ENCODE measurements at places on chromosomes 5 and 9.

DNA sequence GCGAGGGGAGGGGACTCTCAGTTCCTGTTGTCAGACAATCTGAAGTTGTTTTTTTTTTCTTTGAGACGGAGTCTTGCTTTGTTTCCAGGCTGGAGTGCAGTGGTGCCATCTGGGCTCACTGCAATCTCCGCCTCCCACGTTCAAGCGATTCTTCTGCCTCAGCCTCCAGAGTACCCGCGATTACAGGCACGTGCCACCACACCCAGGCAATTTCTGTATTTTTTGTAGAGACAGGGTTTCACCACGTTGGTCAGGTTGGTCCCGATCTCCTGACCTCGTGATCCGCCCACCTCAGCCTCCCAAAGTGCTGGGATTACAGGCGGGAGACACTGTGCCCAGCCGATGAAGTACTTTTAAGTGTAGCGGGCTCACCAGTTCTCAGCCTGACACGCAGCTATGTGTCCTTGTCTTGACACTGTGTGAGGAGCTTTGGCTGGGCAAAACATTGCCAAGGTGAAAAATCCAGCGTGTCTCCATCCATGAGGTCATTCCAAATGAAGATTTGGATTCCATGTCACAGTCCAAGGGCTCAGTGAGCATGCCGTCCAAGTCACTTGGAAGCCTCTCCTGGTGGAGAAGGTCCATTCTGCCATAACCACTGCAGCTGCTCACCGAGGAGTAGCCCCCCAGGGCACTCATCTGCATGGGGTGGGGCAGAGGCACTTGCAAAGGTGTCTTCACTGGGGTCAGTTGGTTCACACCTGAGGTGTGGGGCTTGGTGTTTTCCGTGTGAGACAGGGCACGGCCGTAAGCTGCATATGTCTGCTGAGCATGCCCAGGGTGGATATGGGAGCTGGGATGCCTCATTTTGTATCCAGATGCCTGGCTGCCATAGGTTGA lies 32.0 kb downstream of the OR2V1 start:
- DNase-seq: no peak

GRCh38 chr9:91245431-91246313 lies 116.0 kb downstream of the AUH start:
- no peak for DNase-seq

DNA sequence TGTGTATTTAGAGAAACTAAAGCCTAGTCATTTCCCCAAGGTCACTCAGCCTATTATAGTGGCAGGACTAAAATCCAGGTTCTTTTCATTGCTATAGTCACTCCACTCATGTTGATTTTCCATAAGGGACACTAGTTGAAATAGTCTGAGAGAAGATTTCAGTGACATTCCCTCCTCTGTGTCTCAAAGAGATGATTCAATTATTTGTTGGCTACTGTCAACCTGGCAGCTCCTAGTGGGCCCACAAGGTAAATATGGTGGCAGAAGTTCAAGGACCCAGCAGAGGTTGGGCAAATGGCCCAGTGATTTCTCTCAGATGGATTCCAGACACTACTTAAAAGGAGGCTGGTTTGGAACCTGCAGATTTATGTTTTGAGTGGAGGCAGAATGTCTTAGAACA lies 48.1 kb downstream of the G3BP1 start:
- no peak for DNase-seq

GRCh38 chr9:89631384-89631783 lies 26.6 kb downstream of the GADD45G start:
- DNase-seq: no peak

DNA sequence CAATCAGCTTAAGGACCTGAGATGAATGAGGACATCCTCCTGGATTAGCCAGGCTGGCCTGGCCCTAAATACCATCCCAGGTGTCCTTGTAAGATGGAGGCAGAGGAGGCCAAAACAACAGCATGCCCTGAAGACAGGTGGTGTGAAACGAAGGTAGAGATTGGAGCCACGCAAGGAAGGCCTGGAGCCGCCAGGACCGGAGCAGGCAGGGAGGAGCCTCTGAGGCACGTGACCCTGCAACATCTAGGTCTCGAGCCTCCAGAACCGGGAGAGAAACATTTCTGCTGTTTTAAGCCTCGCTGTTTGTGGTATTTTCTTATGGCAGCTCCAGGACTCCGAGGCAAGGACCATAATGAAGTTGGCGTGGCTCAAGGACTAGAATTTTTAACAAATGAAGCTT lies 9.7 kb upstream of the COL5A1 start:
- DNase-seq: no peak

DNA sequence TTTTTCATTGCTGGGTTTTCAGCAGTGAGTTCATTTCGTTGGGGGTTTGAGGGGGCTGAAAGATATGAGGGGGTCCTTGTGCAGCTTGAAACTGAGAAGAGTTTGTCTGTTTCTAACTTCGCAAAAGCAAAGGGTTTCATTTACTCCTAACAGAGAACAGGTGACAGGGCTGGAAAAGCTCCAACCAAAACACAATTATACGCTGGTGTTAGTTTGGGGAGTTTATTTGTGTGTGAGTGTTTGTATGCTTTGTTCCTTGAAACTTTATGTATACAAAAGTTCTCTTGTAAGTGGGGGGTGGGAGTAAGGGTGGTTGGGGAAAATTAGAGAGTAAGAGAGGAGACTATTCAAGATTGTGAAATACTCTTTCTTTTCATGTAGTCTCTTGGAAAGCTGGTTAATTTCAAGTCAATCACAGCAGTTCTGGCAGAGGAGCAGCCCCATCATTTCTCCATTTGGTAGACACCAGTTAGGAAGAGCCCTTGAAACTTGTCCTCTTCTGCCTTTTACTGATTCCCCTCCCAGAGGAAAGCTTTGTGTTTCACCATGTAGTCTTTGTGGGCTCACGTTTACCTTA lies 881 bp downstream of the TNFAIP8 start:
- no peak for DNase-seq

DNA sequence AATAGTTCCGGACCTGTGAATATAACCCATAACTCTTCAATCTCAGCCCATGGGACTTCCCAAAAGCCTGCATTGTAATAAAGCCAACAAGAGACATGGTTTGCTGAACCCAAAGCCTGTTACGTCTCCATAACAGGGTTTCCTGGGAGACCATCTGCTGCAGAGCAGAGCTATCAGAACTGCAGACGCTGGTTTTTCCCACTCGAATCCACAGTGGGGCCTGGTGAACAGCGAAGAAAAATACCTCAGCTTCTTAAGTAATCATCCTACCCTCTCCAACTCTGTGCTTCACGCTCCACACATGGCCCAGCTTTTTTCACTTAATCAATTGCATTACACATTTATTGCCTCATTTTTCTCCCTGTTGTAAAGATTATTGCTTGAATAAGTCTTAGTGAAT lies 409.5 kb upstream of the GRIA1 start:
- DNase-seq: no peak

DNA sequence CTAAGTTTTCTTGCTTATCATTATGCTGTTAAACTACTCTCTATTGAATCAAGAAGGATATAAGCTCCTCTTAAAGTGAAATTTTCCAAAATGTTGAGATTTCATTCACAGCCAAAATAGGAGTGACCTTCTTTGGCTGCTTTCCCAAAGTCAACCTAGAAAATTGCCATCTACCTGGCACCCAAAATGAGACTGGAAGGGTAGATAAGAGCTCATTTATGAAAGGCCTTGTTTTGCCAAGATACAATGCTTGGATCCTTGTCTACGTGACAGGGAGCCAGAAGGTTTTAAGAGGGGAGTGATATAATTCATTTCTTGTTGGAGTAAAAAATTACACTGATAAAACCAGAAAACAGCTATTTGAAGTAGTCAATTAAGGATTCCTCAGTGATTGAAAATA lies 287.1 kb downstream of the IZUMO3 start:
- DNase-seq: no peak

GRCh38 chr5:93250424-93250823 lies 330.6 kb downstream of the NR2F1-AS1 start:
- no peak for DNase-seq

DNA sequence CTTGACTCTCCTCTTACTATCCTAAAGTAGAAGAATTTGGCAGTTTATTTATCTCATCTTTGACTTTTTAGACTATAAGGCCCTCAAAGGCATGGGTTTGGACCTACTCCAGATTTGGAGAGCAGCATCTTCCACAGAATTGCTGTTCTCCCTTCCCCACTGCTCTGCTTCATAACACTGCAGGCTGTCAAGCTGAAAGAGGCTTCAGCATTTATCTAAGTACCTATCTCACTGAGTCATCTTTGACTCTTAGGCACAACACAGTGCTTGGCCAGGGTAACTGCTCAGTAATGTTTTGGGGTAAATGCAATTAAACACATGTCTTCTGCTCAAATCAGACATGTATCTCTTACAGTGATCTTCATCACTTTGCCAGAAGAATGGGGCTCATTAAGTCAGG lies 60.6 kb downstream of the GRIN3A start:
- no peak for DNase-seq

- DNase-seq: no peak
Measured at GRCh38 chr5:54851449-54851848, 133.9 kb downstream of the ESM1 start.

GRCh38 chr5:115379622-115380344 lies 83.3 kb upstream of the CCDC112 start:
- peak; percentile 53 for DNase-seq

GRCh38 chr5:127933348-127933747 lies 150.2 kb upstream of the SLC12A2 start:
- DNase-seq: no peak

DNA sequence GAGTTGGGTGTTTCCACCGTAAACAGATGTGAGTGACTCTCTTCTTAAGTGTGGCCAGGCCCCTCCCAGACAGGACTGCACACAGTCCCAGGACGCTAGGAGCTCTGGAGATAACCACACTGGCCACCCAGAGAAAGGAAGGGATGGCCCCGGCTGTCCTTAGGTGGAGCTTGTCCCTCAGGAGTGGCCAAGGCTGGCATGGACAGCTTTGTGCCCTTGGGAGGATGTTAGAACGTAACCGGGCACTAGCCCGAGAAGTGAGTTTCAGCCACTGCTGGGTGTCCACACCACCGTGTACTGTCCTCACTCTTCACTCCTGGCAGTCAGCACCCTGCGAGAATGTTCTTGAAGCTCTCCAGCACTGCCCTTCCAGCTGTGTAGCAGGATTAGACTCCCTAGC lies 35.8 kb upstream of the FCN2 start:
- no peak for DNase-seq

DNA sequence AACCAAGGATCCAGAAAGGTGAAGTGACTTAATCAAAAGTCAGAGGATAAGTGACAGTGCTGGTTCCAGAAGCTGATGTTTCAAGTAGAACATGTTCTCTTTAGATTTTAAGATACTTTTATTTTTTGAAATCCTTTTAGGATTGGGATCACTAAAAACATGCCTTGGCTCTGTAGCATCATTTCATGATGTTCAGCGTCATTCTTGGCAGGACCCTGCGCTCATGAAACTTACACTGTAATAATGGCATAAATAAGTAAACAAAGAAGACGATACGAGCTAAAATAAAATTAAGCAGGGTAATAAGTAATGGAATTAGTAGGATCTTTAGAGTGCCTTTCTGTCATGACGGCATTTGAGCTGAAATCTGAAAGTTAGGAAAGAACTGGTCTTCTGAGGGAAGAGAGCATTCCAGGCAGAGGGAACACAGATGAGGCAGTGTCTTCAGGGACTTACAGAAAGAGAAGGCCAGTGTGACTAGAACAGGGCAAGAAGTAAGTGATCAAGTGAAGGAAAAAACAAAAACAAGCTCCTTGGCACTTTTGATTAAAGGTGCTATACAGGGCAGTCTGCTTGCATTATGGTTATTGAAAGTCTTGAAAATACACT lies 19.9 kb downstream of the CTNNA1 start:
- no peak for DNase-seq

DNA sequence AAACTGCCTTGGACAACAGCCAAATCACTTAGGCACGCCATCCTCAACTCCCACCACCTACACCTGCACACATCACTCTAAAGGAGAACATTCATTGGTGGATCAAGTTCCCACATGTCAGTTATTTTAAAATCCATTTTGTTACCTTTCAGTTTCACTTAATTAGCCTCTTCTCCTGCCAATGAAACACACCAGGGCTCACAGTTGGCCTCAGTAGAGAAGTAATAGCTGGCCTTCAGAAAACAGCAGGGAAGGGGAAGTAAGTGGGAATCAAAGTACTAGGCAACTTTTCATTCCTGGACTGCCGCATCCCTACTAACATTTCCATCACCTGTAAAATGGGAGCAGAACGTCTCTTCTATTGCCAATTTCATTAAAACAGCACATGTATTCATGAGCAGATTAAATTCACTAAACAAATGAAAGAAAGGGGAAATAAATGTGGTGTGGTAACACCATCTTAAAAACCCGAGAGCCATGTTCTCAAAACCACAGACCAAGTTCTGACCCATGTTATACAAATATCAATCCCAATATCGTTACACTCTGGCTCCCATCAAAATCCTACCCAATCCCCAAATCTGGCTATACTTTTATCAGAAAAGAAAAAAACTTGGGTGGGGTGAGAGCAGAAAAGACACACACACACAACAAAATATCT lies 1.7 kb downstream of the SIL1 start:
- no peak for DNase-seq

DNA sequence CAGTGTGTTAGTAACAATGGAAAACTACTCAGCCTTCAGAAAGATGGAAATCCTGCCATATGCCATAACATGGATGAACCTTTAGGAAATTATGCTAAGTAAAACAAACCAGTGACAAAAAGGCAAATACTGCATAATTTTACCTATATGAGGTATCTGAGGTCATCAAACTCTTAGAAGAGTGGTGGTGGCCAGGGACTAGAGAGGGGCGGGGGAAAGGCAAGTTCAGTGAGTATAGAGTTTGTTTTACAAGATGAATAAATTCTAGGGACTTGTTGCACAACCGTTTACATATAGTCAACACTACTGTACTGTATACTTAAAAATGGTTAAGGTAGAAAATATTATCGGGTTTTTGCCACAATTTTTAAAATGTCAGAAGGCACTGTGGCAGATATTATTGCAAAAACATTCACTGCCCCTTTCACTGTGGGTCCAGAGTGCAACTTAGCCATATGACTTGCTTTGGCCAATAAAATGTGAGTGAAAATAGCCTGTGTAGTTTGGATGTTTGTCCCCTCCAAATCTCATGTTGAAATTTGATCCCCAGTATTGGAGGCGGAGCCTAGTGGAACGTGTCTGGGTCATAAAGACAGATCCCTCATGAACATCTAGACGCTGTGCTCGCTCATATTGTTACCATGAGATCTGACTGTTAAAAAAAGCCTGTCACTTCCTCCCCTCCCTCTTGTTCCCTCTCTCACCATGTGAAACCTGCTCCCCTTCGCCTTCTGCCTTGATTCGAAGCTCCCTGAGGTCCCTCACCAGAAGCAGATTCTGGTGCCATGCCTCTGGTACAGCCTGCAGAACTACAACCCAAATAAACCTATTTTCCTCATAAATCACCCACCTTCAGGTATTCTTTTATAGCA lies 9.5 kb downstream of the ZNF367 start:
- DNase-seq: no peak

DNA sequence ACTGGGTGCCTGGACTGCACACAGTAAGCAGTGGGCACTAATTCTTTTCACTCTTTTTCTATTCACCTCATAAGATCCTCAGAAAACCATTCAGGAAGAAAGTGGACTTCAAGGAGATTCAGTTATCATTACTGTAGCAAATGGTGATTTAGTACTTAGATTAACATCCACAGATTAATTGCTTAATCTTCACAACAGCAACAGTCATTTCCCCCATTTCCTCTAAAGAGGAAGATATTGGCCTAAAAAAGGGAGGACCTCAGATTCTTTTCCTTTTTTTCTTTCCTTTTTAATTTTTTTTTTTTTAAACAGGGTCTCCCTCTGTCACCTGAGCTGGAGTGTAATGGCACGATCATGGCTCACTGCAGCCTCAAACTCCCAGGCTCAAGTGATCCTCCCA lies 64.4 kb downstream of the AUH start:
- DNase-seq: no peak

Measured in NCI-H510A treated with DMSO at 0.1 percent for 48 hours (cell line).